ENCODE measurements at places on chromosomes 16 and 17.
A peak's percentile ranks its signal among the peaks of the same experiment; 100 is the strongest.

DNA sequence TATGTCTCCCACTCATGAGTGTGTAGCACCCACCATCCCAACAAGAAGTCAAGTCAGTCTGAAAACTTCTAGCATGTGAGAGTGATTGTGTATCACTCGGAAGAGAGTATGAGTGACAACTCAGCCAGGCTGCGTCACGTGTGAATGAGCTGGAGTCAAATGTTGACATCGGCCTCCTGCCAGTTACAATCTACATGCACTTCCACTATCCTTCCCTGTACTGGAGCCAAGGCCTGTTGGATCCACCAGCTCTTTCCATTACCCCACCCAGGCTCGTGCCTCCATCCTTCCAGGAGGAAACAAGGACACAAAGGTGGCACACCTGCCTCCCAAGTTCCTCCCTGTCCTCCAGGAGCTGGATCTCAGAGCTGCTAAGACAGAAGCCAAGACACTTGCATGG, 64.5 kb downstream of the ASIC2 start:
- no peak overlapping the region for H3K4me3 ChIP-seq
- H3K36me3 ChIP-seq: no peaks in the 10 kb centered on the region
- DNase-seq: no peak
- no peaks in the 10 kb centered on the region for H3K27me3 ChIP-seq
- no peak overlapping the region for H3K27ac ChIP-seq

GRCh38 chr16:67430504-67430976, 381 bp upstream of the HSD11B2 start:
- H3K4me1 ChIP-seq: peaks cover 4% of the 10 kb centered on the region
- DNase-seq: no peak
- no peaks in the 10 kb centered on the region for H3K27me3 ChIP-seq
- peak overlapping the region; percentile 83 for H3K4me3 ChIP-seq
- H3K27ac ChIP-seq: peak overlapping the region; percentile 97

- H3K36me3 ChIP-seq: no peaks in the 10 kb centered on the region
- no peak overlapping the region for H3K4me3 ChIP-seq
- no peaks in the 10 kb centered on the region for H3K4me1 ChIP-seq
- DNase-seq: no peak
- H3K27ac ChIP-seq: no peak overlapping the region
These were observed 19.3 kb upstream of the RAI1 start for GRCh38 chr17:17661834-17662385.

GRCh38 chr16:86751076-86752030, 173.0 kb downstream of the FOXL1 start:
- no peaks in the 10 kb centered on the region for H3K36me3 ChIP-seq
- H3K4me1 ChIP-seq: no peaks in the 10 kb centered on the region
- no peak for DNase-seq
- H3K4me3 ChIP-seq: no peak overlapping the region
- H3K27me3 ChIP-seq: no peaks in the 10 kb centered on the region
- no peak overlapping the region for H3K27ac ChIP-seq

DNA sequence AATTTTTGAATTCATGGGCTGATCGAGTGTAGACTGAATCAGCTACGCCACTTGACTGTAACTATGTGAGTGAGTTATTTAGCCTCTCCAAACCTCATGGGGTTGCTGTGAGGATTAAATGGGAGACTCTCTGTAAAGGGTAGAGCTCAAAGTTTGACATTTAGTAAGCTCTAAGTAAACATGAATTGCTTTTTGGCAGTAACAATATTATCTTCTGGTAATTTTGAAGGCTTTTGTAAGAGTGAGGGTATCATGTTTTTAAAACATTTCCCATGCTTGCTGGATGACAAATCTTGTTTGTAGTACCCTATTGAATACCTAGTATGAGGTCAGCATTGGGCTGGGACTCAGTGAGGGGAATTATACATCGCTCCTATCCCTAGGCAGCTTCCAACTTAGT, 35.3 kb downstream of the MRTFB start:
- peaks cover 26% of the 10 kb centered on the region for H3K4me1 ChIP-seq
- no peak for DNase-seq
- H3K36me3 ChIP-seq: peaks cover 4% of the 10 kb centered on the region

- no peak overlapping the region for H3K4me3 ChIP-seq
- H3K4me1 ChIP-seq: peaks cover 8% of the 10 kb centered on the region
- H3K27me3 ChIP-seq: no peaks in the 10 kb centered on the region
- no peaks in the 10 kb centered on the region for H3K36me3 ChIP-seq
- no peak for DNase-seq
These were observed 184.9 kb downstream of the WWOX start for GRCh38 chr16:78284326-78284725.

- no peak overlapping the region for H3K4me3 ChIP-seq
- DNase-seq: peak; percentile 78
- H3K27ac ChIP-seq: no peak overlapping the region
- H3K36me3 ChIP-seq: no peaks in the 10 kb centered on the region
- peaks cover 33% of the 10 kb centered on the region for H3K4me1 ChIP-seq
- H3K27me3 ChIP-seq: no peaks in the 10 kb centered on the region
These were observed 456.2 kb upstream of the DYNLRB2 start for GRCh38 chr16:80084614-80085013.

DNA sequence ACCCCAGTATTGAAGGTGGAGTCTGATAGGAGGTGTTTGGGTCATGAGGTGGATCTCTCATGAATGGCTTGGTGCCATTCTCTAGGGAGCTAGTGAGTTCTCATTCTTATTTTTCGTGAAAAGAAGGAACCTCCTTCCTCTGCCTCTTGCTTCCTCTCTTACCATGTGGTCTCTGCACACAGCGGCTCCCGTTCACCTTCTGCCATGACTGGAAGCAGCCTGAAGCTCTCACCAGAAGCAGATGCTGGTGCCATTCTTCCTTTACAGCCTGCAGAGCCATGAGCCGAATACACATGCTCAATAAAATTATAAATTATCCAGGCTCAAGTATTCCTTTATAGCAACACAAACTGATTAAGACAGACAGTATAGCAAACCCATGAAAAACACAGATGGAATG, 545.1 kb upstream of the C16orf82 start:
- DNase-seq: no peak
- no peaks in the 10 kb centered on the region for H3K27me3 ChIP-seq
- H3K27ac ChIP-seq: no peak overlapping the region
- H3K4me1 ChIP-seq: no peaks in the 10 kb centered on the region
- no peaks in the 10 kb centered on the region for H3K36me3 ChIP-seq

DNA sequence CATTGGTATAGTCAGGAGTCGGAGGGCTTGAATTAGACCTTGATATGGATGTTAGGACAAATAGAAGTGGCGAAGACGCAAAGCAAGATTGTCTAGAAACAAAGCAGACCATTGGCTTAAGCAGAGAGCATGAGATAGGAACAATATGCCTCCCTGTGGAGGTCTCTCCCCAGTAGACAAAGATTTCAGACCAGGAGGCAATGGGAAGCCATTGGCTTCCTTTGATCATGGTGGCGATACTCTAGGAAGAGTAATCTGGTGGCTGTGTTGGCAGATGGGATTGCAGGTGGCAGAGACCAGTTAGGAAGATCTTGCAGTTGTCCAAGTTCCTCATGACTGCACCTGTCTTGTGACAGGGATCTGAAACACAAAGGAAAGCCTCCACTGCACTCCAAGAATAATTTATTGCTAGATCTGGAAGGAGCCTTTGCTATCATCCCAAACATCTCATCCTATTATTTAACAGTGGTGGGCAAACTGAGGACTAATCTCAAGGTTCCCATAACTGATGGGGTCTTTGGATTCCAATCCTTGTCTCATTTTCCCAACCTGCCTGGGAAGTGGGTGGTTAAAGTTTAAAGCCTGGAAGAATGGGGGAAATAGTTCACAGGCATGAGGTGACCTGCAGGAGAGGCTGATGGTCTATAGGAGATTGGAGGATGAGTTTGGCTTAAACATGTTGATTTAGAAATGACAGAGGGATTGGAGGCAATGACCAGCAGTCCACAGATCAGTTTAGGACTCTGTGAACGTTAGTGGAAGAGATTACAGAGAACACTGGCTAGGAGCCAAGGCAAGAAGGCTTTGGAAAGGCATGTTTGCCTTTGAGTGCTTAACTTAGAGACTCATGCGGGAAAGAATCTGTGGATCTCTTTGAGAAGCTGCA, 37.0 kb downstream of the HLF start:
- no peaks in the 10 kb centered on the region for H3K36me3 ChIP-seq
- no peak overlapping the region for H3K4me3 ChIP-seq
- no peak overlapping the region for H3K27ac ChIP-seq
- H3K27me3 ChIP-seq: no peaks in the 10 kb centered on the region
- peak; percentile 75 for DNase-seq

DNA sequence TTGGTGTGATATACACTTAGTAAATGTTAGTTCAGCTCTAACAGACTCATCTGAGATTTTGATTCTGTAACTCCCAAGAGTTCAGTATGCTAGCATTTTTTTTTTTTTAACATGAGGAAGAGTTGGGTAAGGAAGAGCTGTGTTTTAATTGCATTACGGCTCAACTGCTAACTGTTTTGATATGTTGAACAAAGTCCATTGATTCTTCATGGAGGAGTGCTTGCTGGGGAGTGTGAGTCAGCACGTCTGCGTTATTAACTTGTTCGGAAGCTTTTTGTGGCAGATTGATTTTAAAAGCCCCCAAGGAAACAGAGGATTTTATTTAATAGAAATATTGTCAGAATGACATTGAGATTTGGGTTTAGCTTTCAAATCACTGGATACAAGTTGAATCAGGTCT, 45.8 kb downstream of the PITPNC1 start:
- no peak overlapping the region for H3K4me3 ChIP-seq
- peak overlapping the region; percentile 97 for H3K27ac ChIP-seq
- H3K4me1 ChIP-seq: peaks cover 5% of the 10 kb centered on the region
- H3K27me3 ChIP-seq: no peaks in the 10 kb centered on the region
- peak; percentile 85 for DNase-seq

DNA sequence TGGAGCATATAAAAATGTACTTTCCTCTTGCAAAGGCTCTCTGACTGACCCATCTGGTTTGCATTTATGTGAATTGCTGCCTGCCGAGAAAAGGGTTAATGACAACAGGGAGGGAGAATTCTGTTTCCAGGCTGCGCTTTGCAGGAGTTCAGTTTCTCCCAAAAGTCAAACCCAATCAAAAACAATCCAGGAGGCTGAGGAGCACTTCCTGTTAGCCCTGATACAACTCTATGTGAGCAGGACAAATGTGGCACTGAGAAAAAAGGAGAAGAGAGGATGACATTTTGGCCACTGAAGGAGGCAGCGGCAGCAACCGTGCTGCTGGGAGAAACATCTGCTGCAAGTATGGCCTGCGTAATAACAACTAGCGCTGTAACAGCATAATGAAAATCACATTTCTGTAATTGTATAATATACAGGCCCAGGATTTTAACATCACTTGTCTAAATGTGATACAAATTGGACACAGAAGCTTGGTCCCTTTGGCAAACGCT, 26.8 kb upstream of the ELAC2 start:
- no peak for DNase-seq
- H3K4me3 ChIP-seq: no peak overlapping the region
- H3K36me3 ChIP-seq: no peaks in the 10 kb centered on the region

DNA sequence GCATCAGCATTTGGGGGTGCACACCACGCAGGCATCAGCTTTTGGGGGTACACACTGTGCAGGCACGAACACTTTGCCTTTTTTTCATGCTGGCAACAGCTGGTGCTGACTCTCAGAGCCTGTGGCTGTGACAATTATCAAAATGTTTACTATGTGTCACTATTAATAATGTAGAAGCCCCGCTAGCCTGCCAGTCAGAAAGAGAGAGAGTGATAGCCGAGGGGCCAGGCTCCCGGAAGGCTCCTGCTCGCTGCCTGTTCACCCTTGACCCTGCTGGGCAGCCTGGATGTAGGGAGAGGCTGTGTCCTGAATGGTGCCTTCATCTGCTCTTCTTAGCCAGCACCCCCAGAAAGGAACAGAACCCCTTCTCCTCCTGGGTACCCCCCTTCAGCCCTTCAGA, 61.9 kb downstream of the SDK2 start:
- no peaks in the 10 kb centered on the region for H3K27me3 ChIP-seq
- H3K36me3 ChIP-seq: no peaks in the 10 kb centered on the region
- H3K4me1 ChIP-seq: no peaks in the 10 kb centered on the region
- DNase-seq: no peak
- no peak overlapping the region for H3K27ac ChIP-seq

GRCh38 chr16:28930652-28931051, 1.1 kb upstream of the CD19 start:
- no peak overlapping the region for H3K4me3 ChIP-seq
- H3K36me3 ChIP-seq: no peaks in the 10 kb centered on the region
- no peaks in the 10 kb centered on the region for H3K4me1 ChIP-seq
- H3K27ac ChIP-seq: no peak overlapping the region

- H3K36me3 ChIP-seq: peaks cover 40% of the 10 kb centered on the region
- peaks cover 61% of the 10 kb centered on the region for H3K4me1 ChIP-seq
- no peak for DNase-seq
- H3K27me3 ChIP-seq: no peaks in the 10 kb centered on the region
- no peak overlapping the region for H3K27ac ChIP-seq
These were observed 119.9 kb downstream of the CMIP start for GRCh38 chr16:81564421-81564911.

GRCh38 chr16:57152096-57153093, 33.4 kb downstream of the PSME3IP1 start:
- no peak overlapping the region for H3K4me3 ChIP-seq
- H3K27me3 ChIP-seq: no peaks in the 10 kb centered on the region
- DNase-seq: no peak
- no peaks in the 10 kb centered on the region for H3K4me1 ChIP-seq

- H3K4me1 ChIP-seq: peaks cover 7% of the 10 kb centered on the region
- peaks cover 91% of the 10 kb centered on the region for H3K36me3 ChIP-seq
- DNase-seq: peak; percentile 23
- H3K4me3 ChIP-seq: no peak overlapping the region
- peak overlapping the region; percentile 84 for H3K27ac ChIP-seq
These were observed 85.7 kb downstream of the TIMM22 start for GRCh38 chr17:1082579-1082978.

DNA sequence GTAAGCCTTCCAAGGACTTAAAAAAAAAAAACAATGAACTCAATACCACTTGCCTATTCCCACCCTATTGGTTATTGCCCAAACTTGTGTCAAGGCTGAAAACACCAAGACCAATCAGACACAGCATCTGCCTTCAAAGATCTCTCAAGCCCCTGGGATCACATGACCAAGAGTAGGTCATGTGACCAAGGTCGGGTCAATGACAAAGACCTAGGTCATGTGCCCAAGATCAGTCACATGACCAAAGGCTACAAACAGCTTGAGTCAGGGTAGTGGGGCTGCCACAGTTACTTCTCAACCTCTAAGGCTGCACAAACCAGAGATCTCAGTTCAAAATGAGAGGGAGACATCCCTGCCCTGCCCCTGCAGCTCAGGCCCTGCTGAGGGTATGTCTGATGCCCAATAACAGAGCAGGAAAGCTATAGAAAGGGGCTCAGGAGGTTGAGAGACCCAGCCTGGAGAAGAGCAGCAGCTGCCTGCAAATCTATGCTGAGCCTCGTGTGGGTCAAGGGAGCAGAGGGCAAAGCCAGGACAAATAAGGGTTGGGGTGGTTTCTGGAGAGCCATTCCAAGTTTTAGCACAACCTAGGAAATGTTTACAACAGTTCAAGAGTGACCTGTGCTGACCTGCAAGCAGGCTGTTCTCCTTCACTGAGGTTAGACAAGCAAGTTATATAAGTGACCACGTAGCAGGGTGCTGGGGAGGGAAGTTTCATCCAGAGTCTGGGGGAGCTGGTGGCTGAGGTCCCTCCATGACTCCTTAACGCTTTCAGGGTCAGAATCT, 48.8 kb downstream of the PIMREG start:
- no peak overlapping the region for H3K4me3 ChIP-seq
- no peak overlapping the region for H3K27ac ChIP-seq
- H3K36me3 ChIP-seq: no peaks in the 10 kb centered on the region

- no peaks in the 10 kb centered on the region for H3K4me1 ChIP-seq
- no peaks in the 10 kb centered on the region for H3K27me3 ChIP-seq
These were observed 50.9 kb upstream of the CLEC3A start for GRCh38 chr16:77971306-77972061.

Measured in small intestine (tissue), 16 donors.